ENCODE measurements at places on chromosomes 12 and 14.

DNA sequence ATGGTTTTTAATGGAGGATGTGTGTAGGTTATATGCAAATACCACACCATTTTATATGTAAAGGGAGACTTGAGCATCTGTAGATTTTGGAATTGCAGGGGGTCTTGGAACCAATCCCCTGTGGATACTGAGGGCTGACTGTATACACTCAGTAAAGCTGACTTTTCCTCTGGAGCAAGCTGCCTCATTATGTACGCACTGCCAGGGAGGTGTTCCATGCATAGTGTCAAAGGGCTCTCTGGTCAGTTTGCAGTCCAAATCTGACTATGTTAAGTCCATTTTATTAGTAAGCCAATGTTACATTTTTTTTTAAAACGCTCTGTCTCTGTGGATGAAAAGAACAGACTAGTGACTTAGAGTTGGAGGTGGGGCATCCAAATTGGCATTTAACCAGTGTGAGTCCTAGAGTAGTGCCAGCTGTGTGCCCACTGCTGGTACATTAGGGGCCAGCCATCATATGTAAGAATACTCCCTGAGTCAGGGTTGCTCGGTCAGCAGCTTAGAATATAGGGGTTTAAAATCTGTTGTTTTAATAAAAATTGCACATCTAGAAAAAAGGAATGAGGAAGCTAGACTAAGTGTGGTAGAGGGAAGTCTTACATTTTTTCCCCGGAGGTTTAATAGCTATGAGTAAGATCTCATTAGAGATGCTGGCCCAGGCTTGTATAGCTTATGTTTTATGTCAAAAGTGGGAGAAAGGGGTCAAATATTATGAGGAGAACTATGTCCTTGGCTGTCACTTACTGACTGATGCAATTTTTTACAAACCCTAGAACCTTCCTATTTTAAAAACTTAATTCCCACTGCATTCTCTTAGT, 87.0 kb downstream of the TESC start:
- no peak for DNase-seq

- DNase-seq, result no peak
Measured at GRCh38 chr14:74364271-74364880, 16.1 kb downstream of the VRTN start.

DNA sequence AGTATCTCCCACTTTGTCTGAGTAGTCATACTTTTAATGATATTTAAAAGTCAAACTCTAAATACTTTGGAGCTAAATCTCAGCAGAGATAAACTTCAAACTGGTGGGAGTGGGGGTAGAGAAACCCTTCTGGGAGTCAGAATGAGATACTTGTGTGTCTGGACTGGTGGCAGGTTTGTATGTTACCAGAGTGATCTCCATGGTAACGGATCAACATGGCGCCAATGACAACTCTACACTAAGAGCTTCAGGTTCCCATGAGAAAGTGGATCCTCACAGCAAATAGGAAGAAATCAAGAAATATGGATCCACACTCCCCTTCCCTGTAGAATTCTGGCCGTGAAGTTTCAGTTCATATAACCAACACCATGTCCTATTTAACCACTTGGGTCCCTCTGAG, 121.9 kb downstream of the ETV6 start:
- no peak for DNase-seq

DNA sequence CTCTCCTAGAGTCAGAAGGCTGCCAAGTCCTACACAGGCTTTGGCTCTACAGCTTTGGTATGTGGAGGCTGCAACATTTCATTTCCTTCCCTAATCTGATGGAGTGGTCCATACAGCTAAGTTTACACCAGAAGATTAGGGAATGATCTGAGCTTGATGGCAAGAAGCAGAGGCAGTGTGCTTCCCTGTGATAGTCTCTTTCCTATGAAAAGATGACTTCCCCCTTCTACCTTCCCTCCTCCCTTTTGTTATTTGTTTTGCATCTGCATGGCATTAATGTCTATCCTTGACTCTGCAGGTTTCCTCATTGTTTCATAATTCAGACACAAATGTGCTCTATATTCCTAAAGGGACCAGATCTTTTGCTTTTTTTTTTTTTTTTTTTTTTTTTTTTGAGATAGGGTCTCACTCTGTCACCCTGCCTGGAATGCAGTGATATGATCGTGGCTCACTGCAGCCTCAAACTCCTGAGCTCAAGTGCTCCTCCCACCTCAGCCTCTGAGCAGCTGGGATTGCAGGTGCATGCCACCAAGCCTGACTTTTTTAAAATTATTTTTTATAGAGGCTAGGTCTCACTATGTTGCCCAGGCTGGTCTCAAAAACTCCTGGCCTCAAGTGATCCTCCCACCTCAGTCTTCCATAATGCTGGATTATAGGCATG, 76.3 kb downstream of the GRIP1 start:
- DNase-seq, result no peak

DNA sequence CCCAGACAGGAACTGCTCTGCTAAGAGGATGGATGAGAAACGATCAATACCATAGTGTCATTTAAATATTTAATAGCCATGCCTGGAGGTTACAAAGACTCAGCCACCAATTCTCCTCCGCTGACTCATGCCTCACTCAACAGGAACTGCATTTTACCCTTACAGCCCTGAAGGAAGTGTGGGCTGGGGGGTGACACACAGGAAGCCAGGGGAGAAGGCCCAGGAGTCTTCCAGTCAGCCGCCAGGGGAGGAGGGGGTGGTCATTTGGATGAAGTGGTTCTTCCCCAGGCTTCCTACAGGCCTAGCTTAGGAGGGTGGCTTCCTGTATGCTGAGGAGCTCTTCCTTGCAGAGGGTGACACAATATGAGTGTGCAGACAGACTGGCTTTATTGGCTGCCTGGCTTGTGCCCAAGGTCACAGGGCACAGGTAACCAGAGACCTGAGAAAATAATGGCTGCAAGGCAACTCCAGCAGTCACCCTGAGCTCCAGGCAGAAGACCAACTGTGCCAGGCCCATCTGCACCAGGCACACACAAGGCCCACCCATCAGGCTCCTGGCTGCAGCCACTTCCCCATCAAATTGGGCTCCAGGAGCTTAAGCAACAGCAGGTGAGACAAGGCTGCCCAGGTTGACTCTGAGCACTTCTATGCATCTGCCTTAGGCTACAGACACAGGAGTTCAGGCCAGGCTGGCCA, 30.6 kb upstream of the RPLP0 start:
- peak; percentile 51 for DNase-seq

GRCh38 chr14:51121096-51121495, 26.2 kb upstream of the TRIM9 start:
- DNase-seq, result no peak

- no peak for DNase-seq
Measured at GRCh38 chr14:50859296-50859624, 12.6 kb upstream of the ABHD12B start.

DNA sequence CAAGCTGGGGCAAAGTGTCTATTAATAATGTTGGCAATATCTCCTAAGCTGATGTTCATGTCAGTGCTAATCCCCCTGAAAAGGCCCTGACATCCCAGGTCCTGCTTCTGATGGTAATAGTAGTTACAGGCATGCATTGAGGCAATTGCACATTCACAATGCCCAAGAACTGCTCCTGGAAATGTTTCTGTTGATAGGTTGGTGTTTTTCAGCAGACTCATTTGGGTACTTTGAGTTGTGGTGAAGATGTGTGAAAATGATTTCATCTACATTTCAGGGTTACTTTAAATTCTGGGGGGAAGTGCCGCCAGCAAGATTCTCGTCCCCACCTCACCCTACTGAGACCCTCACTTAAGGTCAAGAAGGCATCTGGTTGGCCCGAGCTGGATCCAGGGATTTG, 92.9 kb downstream of the BBS10 start:
- DNase-seq, result no peak

DNA sequence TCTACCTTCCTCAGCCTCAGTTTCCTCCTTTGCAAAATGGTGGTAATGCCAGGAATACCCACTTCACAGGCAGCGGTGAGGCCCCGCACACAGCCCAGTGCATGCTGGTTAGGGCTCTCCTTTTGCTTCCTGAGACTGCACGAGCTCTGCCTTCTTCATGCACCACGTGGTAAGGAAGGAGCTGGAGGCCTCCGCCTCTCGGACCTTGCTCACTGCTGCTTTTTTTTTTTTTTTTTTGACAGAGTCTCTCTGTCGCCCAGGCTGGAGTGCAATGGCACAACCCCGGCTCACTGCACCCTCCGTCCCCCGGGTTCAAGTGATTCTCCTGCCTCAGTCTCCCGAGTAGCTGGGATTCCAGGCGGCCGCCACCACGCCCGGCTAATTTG, 18.1 kb downstream of the TAMALIN start:
- DNase-seq, result no peak

DNA sequence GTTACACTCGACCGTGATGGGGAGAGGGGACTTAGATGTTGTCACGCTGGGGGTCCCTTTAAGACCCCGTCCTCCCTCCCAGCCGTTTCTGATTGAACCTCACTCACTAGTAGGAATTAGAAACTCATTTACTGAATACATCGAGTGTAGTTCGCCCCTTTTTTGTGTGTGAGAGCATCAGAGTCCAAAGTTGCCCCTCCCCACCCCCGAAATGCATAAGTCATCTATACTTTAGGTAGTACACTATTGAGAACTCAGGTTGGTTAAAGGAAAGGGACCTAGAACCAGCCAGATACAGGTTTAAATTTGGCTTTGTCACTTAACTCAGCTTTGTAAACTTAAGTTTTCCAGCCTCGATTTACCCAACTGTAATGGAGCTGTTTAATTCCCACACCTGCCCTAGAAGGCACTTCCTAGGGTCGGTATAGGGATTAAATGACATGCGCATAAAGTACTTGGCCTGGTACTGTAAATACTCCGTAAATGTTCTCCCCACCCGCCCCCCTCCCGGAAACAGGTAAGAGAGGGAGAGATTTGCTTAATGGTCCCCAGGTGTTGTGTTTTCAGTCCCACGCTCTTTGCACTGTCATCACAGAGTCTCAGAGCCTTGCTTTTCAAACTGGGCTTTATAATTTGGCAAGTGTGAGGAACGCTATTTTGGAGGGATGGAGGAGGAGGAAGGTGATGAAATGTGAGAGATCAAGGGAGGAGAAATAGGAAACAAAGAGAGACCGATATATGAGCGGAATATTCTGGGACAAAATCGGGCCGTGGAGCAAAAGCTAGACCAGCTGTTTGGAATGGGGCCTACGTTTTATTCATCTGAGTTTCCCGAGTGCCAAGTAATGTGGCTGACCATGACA, 897 bp downstream of the SUDS3 start:
- DNase-seq, result no peak

GRCh38 chr14:93764211-93764659, 24.1 kb downstream of the PRIMA1 start:
- no peak for DNase-seq

All from CD8-positive, alpha-beta memory T cell (primary cell).